Naive B cell (primary cell): ENCODE measurements at places on chromosomes 5 and 9. TPM values are rescaled to one million over a fixed set of nuclear protein-coding genes. Genes with fewer than 3 reads are reported as not detected.

Gene MRPS30
- 72.7 TPM for polyA plus RNA-seq

Gene F2R
- polyA plus RNA-seq, result 0.25 TPM

Gene TMEM174
- polyA plus RNA-seq, result not detected

Gene DND1
- 0.21 TPM for polyA plus RNA-seq

Gene ASTN2
- polyA plus RNA-seq, result 1.4 TPM

Gene PCSK1
- polyA plus RNA-seq, result not detected

Gene DOK3
- polyA plus RNA-seq, result 44.3 TPM

Gene IFNB1
- polyA plus RNA-seq, result not detected

Gene LCP2
- 9.1 TPM for polyA plus RNA-seq

Gene TAL2
- polyA plus RNA-seq, result 5.3 TPM

Gene FASTKD3
- 12.2 TPM for polyA plus RNA-seq

Gene NPM1
- 611 TPM for polyA plus RNA-seq

Gene KCNN2
- polyA plus RNA-seq, result not detected

Gene SHOC1
- polyA plus RNA-seq, result not detected

Gene SLC46A2
- polyA plus RNA-seq, result 0.14 TPM

Gene TAS2R1
- polyA plus RNA-seq, result not detected

Gene PDGFRB
- 1.5 TPM for polyA plus RNA-seq

Gene PRPF4
- 22.2 TPM for polyA plus RNA-seq

Gene C5orf52
- not detected for polyA plus RNA-seq

Gene ACOT12
- not detected for polyA plus RNA-seq

Gene S100Z
- polyA plus RNA-seq, result not detected

Gene OBP2B
- polyA plus RNA-seq, result not detected

Gene NR4A3
- 2.1 TPM for polyA plus RNA-seq

Gene FOXE1
- polyA plus RNA-seq, result not detected

Gene PNPLA7
- polyA plus RNA-seq, result 5.8 TPM

Gene LHX3
- polyA plus RNA-seq, result not detected

Gene ADCY2
- polyA plus RNA-seq, result not detected

Gene TLR4
- 1.7 TPM for polyA plus RNA-seq

Gene IRX4
- not detected for polyA plus RNA-seq
